Left renal pelvis (tissue), 4 donors: ENCODE measurements at places on chromosomes 3 and 15.

DNA sequence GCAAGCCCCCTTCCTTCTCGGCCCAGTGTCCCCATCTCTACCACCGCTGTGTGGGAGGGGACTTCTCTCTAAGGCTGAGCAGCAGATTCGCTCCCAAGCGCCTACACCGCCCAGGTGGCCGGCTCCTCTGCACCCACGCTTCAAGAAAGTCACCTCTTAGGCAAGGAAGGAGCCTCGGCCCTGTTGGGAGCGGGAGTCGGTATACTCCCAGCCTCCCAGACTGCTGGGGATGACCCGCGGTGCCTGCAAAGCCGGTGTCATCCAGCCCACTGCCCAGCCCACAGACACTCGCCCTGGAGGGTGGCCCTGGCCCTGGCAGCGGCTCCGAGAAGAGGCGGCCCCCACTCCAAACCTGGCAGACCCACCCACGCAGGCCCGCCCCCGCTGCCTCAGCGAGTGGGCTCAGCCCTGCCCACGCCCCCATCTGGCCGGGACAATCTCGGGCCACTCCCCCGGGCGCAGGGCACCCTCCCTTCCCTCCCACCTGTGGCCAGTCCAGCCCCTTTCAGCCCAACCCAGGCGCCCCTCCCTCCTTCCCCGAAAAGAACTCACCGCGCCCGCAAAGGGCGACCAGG is 396 bp downstream of the CHRNB4 start:
- DNase-seq, result no peak

GRCh38 chr3:45098310-45098709 is 47.9 kb downstream of the CDCP1 start:
- DNase-seq, result no peak

GRCh38 chr3:172592898-172593669 is 69.9 kb upstream of the TNFSF10 start:
- DNase-seq, result no peak

DNA sequence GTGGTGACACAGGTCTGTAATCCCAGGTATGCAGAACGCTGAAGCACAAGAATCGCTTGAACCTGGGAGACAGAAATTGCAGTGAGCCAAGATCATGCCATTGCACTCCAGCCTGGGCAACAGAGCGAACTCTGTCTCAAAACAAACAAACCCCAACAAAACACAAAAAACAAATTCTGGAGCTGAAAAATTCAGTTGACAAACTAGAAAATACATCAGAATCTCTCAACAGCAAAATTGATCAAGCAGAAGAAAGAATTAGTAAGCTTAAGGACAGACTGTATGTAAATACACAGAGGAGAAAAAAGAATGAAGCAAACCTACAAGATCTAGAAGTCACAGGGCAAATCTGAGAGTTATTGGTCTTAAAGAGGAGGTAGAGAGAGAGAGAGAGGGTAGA is 25.3 kb downstream of the NCBP2 start:
- DNase-seq, result no peak

DNA sequence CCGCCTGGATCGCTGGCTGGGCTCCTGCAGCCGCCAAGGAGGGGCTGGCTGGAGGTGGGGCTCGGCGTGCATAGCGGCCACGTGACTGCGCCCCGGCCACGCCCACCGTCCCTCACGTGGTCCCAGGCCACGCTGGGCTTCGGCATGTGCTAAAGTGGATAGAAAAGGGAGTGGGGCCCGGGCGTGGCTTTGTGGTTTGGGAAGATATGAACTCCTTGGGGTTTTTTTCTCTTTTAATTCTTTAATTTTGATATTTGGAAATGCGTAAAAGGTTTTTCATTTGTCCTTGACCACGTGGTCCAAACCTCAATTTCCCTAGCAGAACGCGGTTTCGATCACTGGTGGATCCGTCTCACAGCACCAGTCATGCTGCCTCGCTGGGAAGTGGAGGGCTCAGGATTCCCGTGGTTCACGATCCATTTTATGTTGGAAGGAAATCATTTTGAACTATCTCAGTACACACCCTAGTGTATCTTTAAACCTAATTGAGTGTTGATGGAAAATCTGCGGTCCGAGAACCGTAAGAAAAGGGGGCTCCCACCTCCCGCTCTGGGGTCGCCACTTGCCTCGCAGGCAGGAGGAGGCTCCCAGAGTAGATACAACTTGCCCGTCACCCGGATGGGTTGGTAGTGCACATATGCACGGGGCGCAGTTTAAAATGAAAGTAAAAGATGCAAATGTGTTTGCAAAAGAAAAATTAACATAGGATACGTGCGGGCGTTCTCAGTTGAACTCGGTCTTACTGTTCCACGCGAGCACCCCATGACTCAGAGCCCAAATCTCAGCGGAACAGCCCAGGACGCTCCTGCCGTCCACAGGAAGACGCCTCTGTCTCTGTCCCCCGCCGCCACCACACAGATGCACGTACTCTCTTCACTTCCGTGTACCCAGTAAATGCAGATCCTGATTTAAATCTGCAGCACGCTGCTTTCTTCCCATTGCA is 141.9 kb downstream of the PGPEP1L start:
- no peak for DNase-seq

- no peak for DNase-seq
These were observed 155.4 kb downstream of the PDZRN3 start for GRCh38 chr3:73469331-73469730.

DNA sequence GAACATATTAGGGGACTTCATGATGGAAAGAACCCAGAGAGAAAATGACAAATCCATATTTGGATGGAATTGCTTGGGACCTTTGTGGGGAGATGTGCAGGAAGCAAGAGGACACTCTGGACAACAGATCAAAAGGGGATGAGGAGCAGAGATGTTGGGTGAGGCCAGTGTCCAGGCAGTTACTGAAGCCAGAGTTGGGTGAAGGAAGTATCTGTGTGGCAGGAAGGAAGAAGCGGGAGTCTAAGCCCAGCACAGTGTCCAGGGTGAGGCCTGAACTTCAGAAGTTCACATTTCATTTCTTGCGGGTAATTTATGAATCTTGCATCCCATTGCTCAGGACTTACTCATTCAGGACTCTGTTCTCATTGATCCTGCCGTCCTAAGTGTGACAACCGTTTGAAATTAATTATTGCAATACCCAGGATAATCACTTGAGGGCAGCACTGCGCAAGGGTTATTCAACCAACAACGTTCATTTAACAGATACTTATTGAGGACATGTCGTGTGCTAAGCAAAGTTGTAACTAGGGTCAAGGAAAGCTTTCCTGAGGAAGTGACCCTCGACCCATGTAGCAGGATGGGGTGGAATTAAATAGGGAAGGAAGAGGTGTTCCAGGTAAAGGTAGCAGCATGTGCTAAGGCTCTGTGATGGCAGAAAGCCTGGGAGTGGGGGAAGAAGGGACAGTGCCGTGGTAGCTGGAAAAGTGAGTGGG is 61.3 kb upstream of the CMTM8 start:
- DNase-seq, result no peak

GRCh38 chr3:31699309-31699953 is 166.7 kb downstream of the STT3B start:
- no peak for DNase-seq

GRCh38 chr15:90865702-90866101 is 2.7 kb upstream of the FURIN start:
- DNase-seq, result no peak

DNA sequence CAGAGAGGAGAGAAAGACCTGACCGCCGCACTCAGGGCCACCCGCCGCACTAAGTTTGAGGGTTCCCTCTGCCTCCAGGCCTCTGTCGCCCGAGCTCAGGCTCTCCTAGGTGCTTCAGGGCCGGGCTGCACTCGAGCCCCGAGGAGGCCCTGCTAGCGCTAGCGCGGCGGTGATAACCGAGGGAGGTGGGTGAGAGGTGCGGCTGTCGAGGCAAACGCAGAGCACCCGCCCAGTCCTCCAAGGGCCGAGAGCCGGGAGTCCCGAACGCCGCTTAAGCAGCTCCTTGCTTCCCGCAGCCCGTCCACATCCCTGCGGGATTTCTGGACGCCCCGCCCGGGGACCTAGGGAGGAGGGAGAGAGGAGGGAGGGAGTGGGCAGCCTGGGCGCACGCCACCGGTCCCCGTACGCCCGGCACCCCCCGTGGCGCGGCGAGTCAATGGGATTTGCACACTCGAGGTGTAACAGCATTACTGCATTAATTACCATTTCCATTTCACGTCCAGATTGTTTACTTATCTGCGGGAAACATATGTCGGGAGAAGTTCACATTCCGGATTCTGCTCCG is 6.8 kb downstream of the SOX14 start:
- DNase-seq, result no peak

GRCh38 chr15:36953346-36953745 is 147.0 kb downstream of the MEIS2 start:
- DNase-seq, result no peak

DNA sequence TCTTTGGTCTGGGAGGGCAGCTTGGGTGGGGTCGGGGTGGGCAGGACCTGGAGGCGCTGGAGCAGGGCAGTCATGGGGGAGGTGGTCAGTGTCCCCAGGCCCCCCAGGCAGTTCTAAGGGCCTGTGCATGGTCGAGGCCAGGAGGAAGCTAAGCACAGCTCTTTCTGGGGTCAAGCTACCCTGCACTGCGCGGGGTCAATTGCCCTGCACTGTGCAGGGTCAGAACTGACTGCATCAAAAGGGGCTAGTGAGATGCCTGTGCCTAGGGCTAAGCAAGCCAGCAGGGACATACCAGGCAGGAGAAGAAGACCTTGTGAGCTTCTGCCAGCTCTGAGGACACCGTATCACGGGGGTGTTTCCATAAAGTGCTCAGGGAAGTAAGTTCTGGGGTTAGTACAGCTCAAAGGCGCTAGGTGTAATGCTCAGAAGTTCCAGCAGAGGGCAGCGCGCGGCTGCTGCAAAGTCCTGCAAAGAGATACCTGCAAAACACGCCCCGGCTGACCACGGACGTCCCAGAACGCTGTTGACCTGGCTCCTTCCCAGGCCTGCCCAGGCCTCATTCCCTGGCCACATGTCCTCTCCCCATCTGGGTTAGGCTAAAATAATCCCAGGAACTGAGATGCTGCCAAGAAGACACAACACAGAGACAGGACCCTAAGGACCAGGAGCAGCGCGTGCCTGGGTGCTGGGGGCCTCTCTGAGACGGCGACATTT is 18.8 kb upstream of the IQSEC1 start:
- DNase-seq, result no peak

DNA sequence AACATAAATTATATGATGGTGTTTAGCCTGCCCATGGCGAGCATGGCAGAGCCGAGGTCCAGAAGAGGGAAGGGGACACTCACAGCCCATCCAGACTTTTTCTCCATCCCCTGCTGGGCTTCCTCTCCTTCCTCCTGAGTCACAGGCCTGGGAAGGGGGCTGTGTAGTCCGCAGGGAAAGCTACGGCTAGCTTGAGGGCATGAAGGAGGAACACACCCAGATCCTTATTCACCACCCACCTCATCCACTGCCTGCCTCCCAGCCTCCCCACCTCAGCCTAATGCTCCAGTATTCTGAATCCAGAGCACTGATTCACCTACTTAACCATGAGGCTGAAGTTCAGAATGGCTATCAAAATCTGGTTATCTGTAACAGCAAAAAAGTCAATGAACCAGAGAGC is 97.8 kb downstream of the OXNAD1 start:
- DNase-seq, result no peak

- DNase-seq, result no peak
These were observed 177.3 kb upstream of the RGMA start for GRCh38 chr15:93266291-93266690.

DNA sequence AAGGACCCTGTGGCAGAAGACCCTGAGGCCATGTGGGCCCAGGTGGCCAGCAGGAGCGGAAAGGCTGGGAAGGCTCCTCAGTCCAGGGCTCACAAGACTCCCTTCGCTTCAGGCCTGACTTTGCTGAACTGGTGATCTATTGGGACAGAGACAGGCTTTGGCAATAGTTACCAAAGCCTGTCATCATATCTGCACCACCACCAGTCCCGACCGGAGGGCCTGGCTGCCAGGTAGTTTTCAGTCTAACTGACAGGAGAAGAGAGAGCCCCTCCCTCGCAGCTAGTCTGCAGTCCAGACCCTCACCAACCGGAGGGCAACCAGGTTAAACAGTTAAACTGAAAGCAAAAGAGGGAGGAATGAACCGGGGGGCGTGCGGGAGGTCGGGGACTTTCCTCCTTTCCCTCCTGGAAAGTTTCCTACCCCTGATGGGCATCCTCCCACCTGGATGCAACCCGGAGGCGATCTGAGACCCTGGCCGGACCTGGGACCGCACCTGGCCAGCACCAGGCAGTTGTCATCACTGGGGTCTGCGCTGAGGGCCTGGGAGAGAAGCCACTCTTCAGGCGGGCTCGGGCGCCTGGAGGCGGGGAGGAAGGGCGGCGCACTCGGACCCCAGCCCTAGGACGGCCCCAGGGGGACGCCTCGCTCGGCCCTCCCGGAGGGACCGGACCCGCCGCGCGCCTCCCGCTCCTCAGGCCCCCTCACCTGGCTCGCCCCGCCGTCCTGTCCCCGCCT is 435 bp downstream of the RAB27A start:
- no peak for DNase-seq

DNA sequence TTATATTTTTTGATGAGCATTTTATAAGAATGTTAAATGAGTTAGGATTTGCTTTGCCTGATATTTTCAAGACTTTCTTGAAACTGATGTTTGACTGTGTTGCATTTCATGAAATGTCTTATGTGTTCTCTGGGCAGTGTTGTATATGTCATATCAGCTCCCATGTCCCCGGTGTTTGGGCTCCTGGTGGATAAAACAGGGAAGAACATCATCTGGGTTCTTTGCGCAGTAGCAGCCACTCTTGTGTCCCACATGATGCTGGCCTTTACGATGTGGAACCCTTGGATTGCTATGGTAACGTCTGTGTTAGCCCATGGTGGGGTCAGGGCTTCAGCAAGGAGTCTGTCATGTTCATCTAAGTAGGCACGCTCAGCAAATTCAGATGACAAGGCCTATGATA is 20.0 kb downstream of the MFSD1 start:
- no peak for DNase-seq

- no peak for DNase-seq
These were observed 273.7 kb upstream of the UMPS start for GRCh38 chr3:124456506-124456905.

DNA sequence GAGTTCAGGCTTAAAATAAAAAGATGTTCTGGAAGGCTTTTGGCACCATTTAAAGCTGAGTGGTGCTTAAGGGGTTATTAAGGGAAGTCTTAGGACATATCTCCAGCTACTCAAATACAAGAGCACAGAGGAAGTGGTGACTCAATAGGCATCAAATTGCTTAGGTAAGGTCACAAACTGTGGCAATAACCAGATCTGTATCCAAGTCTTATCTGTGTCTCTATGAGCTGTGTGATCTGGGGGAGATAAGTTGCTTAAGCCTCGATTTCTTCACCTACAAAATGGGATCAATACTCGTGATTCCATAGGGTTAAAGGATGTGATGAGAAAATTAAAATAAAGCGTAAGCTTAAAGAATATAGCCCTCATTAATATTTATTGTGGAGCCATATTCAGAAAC is 7.6 kb downstream of the HDC start:
- DNase-seq, result no peak

DNA sequence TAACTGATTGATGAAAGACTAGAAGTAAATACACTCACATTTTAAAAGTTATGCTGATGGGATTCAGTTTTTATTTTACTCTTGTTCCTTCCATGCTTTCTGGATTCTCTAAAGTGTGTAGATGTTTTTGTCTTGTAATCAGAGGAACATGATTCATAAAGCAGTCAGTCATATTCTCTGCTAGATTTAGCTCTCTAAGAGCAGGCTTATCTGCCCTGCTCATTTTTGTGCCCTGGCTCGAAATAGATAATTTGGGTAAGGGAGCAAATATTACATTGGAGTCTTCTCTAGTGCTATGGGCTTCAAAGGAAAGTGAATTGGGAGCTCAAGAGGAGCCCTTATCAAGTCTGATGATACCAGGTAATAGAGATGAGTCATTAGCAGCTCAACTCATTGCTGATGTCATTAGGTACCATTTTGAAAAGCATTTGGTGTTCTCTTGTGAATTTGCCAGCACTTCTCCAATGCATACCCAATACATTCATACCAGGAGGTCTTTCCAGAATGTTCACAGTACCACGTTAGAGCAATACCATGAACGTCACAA is 27.7 kb downstream of the SACM1L start:
- no peak for DNase-seq
